ENCODE measurements at places on chromosomes 12 and 14. TPM values are rescaled to one million over a fixed set of nuclear protein-coding genes. Genes with fewer than 3 reads are reported as not detected.

KCNJ8 gene
- total RNA-seq = 5.2 TPM

- no peak for DNase-seq
Observed at GRCh38 chr12:64675795-64676194, 65.5 kb downstream of the RASSF3 start.

GRCh38 chr14:54447231-54447692 is 6.1 kb upstream of the CNIH1 start:
- DNase-seq = no peak

DNA sequence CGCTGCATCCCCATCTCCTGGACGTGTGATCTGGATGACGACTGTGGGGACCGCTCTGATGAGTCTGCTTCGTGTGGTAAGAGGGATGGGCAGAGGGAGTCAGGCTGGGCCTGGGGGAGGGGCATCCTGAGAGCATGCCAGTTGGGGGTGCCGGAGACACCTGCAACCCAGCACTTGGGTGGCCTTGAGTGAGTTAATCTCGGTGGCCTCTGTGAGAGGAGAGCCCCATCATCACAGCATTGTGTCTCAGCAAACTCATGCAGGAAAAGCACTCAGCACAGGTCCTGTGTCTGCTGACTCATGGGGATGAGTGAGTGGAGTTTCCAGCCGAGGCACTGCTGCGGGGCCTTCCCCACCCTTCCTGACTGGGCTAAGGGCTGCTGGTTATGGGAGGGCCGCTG is 19.6 kb upstream of the LRP1-AS start:
- DNase-seq = no peak

GRCh38 chr14:44099743-44100488 is 407.2 kb downstream of the FSCB start:
- no peak for DNase-seq

DNA sequence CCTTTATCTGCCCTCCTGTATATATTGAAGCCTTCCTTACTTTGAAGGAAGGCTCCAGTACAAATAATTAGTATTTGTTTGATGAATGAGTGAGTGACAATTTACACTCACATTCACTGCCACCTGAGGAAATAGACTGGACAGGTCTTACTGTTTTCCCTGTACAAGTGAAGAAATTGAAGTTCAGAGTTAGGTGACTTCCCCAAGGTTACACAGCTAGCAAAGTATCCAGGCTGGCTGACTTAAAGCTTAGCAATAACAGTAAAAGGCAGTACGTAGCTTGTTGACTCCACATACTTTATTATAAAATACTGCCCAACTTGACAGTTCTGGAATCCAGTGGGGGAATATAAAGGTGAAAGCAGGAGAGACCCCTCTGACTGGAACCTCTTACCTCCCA is 2.6 kb upstream of the KRT18 start:
- DNase-seq = no peak

PLA2G1B gene
- total RNA-seq = 0.09 TPM

DNA sequence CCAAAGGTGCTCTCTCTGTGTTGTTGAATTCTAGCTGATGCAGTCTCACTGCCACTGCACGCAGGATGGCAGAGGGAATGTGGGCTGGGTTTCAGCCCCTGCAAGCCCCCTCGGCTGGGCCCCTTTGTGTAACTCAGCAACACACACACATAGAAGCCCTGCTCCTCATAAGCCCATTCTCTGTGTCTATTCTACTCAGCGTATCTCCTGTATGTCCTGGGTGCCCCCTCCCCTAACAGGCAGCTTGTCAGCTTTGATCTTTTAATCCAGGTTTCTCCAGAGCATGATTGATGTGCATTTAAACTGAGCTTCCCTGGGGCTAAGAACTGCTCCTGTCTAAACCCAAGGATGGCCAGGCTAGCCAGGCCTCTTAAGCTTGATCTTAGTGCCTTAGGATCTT is 43.0 kb downstream of the SRRM4 start:
- DNase-seq = no peak

GRCh38 chr14:68608574-68608962 is 184.3 kb downstream of the ZFP36L1 start:
- no peak for DNase-seq

GRCh38 chr14:104550340-104550860 is 29.2 kb upstream of the C14orf180 start:
- DNase-seq = no peak

LRP10 gene
- total RNA-seq = 11.4 TPM

DNA sequence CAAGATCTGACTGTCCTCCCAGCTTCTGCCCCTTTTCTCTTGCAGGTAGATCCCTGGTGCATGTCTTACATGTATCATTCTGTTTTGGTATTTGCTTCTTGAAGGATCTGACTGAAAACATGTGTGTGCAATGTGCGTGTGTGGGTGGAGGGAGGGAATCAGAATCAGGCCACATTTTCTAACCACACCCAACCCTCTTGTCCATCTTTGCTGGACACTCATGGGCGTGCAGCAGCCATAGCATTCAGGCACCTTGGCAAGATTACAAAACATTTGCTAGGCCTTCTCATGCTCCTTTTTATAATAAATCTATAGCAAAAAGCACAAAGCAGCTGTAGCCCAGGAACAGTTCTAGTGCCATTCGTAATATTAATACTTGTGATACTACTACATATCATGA is 233.6 kb upstream of the E2F7 start:
- DNase-seq = no peak

- no peak for DNase-seq
Observed at GRCh38 chr12:68349220-68349621, 17.1 kb upstream of the MDM1 start.

DNA sequence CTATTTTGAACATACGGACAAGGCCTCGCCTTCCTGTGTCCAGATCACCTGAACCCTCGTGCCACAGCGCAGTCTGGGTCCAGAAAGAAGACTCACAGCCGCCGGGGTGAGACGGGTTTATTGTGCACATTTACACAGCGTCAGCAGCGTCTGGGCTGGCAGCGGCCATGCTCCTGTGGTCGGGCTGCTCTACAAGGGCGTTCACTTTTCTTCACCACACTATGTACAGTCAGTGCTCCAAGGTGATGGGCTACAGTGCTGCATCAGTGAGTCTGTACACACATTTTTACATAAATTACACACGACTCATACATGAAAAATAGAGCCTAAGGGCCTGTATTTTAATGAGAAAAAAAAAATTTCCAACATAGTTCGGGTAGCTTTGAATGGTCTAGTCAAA is 18.0 kb downstream of the ZFYVE21 start:
- DNase-seq = no peak

GRCh38 chr12:58326534-58326933 is 385.2 kb downstream of the ATP23 start:
- DNase-seq = no peak

DNA sequence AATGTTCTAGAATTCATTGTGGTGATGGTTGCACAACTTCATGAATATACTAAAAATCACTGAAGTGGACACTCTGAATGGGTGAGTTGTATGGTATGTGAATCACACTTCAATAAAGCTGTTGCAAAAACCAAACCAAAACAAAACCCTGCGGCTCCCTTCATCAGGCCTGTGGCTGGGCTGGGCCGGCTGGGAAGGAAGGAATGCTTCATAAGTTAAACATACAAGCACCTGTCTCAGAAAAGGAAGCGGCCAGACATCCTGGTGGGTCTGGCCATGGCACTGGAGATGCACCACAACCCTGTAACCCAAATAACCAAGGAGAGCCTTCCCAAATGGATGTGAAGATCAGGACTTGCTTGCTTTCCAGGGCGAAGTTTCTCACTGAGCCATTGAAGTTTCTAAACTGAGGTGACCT is 34.9 kb downstream of the TTC7B start:
- no peak for DNase-seq

- DNase-seq = no peak
Observed at GRCh38 chr12:49068879-49069506, 786 bp downstream of the RHEBL1 start.

- no peak for DNase-seq
Observed at GRCh38 chr12:108523365-108523764, 8.3 kb downstream of the FICD start.

EML1 gene
- total RNA-seq = 2.7 TPM

- no peak for DNase-seq
Observed at GRCh38 chr14:101072531-101072930, 169.0 kb upstream of the RTL1 start.

FOXG1 gene
- 1.9 TPM for total RNA-seq

- no peak for DNase-seq
Observed at GRCh38 chr12:52873832-52874572, 25.2 kb upstream of the KRT78 start.

GALNT9 gene
- total RNA-seq = 1.5 TPM

DNA sequence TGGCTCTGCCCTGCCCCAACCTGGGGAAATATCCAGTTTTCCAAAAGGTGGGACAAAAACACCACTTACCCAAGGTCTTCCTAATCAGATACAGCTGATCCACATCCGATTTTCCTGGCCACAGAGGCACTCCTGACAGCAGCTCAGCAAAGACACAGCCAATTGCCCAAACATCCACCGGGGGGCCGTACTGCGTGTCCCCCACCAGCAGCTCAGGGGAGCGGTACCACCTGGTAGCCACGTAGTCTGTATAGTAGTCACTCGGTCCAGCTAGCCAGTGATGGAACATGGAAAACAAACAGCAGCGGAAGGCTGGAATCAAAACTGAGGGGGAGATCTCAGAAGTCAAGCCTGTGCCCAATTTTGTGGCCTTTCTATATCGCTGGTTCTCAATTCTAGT is 28.8 kb downstream of the DMAC2L start:
- DNase-seq = no peak

TBX3 gene
- total RNA-seq = 1.4 TPM

C12orf50 gene
- 0.09 TPM for total RNA-seq
